ENCODE measurements at places on chromosomes 13 and 19.

DNA sequence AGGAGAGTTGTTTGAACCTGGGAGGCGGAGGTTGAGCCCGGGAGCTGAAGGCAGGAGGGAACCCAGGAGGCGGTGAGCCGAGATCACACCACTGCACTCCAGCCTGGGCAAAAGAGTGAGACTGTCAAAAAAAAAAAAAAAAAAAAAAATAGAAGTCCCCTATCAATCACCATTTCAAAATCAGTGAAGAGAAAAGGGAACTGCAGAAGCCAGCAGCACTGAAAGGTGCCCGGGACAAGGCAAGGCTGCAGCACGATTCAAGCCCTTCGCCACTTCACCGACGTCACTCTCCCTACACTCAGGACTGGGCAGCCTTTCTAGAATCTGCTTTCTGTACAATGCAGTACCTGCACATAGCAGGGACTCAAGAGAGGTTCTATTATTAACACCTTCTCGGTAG lies 21.9 kb upstream of the USP12 start:
- no peak for DNase-seq

DNA sequence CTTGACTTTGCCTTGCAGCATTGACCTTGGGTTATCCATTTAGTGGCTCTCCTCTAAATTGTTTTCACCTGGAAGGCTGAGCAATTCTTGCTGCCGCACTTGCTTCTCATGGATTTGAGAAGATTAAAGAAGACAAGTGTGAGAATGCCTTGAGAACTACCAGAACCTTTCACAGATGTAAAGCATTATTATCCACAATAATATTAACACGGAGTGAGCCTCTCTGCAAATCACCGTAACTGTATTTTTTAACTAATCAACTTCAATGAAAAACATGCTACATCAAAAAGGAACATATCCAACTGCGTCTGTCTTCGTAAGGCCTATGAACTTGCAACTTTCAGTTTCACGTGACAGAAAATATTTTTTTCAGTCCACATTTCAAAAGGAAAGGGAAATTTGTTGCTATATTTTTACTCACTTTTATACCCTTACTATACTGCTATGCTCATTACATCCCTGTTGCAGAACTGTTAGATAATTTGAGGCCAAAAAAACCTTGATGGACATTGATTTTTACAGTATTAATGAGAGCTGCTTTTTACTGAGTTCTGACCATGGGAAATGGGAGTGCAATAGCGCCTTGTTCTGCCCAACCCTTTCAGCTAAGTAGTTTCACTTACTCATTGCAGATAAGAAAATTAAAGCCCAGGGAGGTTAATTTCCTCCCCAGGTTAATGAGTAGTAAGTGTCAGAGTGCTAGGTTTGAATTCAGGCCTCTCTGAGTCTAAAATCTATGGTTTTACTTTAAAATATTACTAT lies 93.8 kb upstream of the RAP2A start:
- DNase-seq: no peak

- no peak for DNase-seq
Measured at GRCh38 chr13:41299316-41300094, 11.6 kb upstream of the NAA16 start.

GRCh38 chr19:801030-801860 lies 4.0 kb downstream of the PTBP1 start:
- no peak for DNase-seq

- no peak for DNase-seq
Measured at GRCh38 chr19:42497492-42498168, 30.7 kb downstream of the CEACAM1 start.

DNA sequence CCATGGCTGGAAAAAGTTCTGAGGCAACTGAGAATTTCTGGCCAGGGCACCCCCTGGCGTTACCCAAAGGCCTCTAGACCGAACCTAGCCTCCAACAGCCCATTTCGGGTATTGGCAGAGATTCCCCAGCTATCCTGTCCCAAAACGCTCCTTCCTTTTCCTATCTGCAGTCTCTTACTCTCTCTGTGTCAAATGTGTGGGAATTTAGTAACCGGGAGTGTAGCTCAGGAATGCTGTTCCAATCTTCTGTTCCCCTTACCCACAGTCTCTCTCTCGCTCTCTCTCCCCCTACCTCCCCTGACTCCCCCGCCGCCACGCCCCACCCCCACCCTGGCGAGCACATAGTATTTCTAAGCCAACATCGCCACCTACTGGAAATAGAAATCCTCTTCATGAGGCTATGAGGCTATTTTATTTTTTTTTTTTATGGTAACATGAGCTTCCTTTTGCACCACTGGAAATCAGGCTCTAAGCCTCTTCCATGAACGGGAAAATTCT lies 27.0 kb downstream of the OXGR1 start:
- DNase-seq: no peak

- no peak for DNase-seq
Measured at GRCh38 chr19:39568604-39569003, 28.6 kb upstream of the EID2 start.

All from cerebellar nuclear complex (tissue), 1 donor.